ENCODE measurements at places on chromosomes 6 and 20.

GRCh38 chr20:11847827-11848226 is 69.9 kb upstream of the BTBD3 start:
- DNase-seq, result no peak

DNA sequence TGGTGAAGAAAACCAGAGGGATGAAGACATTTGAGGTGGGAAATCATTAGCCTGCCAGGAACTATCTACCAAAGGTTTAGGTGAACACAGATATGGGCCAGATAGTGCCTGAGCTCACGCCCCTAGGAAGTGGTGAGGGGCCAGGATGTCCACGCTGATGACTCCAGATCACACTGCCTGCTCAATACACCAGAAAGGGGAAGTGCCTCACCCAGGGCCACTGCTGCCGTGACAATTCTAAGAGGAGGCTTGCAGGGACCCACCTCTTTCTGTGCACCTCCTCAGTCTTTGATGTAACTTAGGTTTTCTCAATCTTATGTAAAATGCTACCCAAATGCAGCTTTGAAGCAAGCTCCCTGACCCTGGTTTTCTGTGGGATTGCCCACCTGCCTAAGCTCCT is 5.4 kb upstream of the RAB44 start:
- DNase-seq, result no peak

GRCh38 chr20:8740265-8740664 is 328.6 kb upstream of the PLCB4 start:
- no peak for DNase-seq

- DNase-seq, result no peak
Measured at GRCh38 chr6:36110050-36110449, 20.3 kb upstream of the MAPK13 start.

- DNase-seq, result no peak
Measured at GRCh38 chr6:33856655-33857054, 52.9 kb upstream of the MLN start.

- DNase-seq, result no peak
Measured at GRCh38 chr6:155038104-155038503, 43.0 kb downstream of the TIAM2 start.

DNA sequence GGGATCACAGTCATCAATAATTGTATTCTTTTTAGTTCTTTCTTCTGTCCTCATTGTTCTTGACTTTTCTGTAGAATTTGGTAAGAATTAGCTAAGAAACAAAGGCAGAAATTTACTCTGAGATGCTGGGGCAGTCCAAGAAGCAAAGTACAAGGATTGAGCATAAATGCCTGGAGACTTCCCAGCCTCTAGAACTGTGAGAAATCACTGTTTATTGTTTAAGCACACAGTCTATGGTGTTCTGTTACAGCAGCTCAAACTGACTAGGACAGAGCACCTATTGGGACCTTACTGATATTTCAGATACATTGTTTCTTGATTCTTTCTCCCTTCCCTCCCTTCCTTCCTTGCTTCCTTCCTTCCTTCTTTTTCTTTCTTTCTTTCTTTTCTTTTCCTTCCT is 192.7 kb upstream of the SLC35B3 start:
- DNase-seq, result no peak

DNA sequence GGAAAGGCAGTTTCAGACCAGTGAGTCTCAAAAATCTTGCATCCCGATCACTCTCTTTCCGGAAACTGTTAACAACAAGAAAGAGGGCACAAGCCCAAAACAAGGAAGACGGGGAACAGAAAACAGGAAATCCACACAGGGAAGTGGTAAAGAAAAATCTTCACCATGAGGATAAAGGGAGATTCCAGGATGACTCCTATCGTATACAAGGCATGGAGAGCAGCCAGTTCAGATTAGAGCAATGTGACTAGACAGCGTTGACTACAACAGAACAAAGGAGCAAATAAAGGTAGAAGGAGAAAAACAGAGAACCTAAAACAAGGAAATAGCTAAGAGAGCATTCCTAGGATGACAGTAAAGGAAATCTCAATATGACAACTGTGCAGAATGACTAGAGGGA is 26.5 kb downstream of the VNN1 start:
- no peak for DNase-seq

DNA sequence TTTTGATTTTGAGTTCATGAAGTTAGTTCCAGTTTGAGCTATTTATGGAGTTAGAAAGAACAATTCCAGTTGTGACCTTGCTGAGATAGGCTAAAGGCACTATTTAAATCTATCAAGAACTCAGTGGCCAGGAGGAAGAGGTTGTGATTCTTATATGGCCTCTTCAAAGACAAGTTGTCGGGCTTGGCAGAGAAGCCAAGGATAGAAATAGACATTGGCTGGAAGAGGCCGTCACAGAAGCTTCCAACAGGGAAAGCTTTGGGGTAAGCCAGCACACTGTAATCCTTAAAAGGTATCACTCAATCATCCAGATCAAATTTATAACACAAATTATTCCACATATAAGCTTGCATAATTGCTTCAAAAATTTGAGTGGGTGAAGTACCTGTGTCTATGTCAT is 286.1 kb downstream of the SYNE1 start:
- DNase-seq, result no peak

GRCh38 chr20:50813801-50814200 is 18.9 kb downstream of the BCAS4 start:
- no peak for DNase-seq

DNA sequence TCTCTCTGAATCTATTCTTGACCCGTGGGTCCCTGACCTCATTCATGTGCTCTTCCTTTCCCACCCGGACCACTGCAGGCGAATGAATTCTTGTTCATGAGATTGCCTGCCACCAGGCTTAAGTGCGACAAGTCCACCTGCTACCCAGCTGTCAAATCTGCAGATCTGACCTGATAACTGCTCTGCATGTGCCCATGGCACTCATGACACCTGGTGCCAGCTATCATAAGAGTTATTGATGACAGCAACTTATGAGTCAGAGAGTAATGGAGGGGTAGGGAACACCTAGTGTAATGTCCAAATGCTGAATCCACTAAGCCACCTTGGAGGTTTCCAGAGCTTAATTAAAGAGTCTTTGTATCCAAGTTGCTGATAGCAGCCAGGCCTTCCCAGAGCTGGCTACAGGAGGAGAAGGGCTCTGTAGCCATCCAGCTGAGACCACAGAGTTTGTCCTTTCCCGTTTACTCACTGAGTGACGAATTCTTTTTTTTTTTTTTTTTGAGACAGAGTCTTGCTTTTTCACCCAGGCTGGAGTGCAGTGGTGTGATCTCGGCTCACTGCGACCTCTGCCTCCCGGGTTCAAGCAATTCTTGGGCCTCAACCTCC is 17.4 kb downstream of the SHLD1 start:
- DNase-seq, result no peak

DNA sequence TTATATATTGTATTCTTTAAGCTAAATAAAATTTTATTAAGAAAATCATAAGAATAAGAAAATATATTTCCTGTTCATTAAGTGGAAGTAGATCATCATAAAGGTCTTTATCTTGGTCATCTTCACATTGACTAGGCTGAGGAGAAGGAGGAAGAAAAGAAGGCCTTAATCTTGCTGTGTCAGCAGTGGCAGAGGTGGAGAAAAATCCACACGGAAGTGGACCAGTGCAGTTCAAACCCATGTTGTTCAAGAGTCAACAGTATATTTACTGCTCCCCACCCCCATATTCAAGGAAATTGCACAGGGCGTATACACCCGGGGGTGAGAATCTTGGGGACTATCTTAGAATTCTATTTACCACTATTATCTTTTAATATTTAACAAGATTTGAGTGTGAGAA is 178.6 kb upstream of the SCGN start:
- no peak for DNase-seq

GRCh38 chr6:17038316-17038715 is 63.5 kb upstream of the STMND1 start:
- DNase-seq, result no peak

DNA sequence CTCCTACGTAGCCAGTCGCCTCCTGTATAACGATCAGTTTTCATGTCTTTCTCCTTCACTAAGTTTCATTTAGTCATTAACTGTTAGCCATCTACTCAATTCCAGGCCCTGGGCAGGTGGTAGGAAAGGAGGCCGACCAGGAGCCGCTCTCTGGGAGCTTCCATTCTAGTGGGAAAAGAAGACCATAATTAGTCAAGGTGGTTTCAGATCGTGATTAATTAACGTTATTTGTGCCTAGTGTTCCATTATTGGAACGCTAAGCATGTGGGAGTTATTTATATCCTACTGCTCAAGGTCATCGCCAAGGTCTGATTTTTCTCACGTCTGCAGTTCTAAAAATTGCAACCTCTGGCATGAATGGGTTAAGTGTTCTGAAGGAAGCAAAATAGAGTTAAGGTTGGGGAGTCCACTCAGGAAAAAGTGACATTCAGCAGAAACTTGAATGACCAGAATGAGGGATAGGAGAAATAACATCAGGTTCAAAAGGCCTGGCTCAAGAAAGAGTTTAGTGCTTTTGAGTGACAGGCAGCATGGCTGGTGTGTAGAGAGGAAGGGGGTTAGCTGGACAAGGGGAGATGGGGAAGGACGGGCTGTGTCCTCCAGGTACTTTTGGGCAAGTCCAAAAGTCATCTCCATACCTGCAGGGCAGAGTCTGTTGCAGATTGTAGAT is 812 bp downstream of the SLC9A8 start:
- no peak for DNase-seq

GRCh38 chr20:50820515-50821256 is 25.8 kb downstream of the BCAS4 start:
- DNase-seq, result no peak

- DNase-seq, result no peak
Measured at GRCh38 chr6:109927052-109927451, 51.1 kb upstream of the GPR6 start.

- DNase-seq, result no peak
Measured at GRCh38 chr6:104984831-104985230, 27.9 kb downstream of the LIN28B start.

DNA sequence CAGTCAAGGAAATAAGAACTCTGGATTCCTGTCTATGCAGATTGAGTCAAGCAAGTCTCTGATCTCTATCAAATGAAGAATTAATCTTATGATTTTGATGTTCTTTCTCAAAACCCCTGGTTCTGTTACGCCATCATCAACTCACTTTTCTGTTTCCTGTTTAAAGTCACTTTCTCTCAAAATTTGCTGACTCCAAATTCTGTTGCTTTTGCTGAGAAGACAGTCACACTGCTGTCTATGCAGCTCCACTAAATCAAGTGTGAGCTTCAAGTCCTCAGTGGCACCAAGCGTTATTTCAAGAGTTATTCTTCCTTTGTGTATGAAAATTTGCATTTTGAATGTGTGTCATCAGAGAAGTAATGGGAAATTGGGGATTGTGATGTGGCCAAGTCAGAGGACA is 663.3 kb downstream of the KIF16B start:
- DNase-seq, result no peak

DNA sequence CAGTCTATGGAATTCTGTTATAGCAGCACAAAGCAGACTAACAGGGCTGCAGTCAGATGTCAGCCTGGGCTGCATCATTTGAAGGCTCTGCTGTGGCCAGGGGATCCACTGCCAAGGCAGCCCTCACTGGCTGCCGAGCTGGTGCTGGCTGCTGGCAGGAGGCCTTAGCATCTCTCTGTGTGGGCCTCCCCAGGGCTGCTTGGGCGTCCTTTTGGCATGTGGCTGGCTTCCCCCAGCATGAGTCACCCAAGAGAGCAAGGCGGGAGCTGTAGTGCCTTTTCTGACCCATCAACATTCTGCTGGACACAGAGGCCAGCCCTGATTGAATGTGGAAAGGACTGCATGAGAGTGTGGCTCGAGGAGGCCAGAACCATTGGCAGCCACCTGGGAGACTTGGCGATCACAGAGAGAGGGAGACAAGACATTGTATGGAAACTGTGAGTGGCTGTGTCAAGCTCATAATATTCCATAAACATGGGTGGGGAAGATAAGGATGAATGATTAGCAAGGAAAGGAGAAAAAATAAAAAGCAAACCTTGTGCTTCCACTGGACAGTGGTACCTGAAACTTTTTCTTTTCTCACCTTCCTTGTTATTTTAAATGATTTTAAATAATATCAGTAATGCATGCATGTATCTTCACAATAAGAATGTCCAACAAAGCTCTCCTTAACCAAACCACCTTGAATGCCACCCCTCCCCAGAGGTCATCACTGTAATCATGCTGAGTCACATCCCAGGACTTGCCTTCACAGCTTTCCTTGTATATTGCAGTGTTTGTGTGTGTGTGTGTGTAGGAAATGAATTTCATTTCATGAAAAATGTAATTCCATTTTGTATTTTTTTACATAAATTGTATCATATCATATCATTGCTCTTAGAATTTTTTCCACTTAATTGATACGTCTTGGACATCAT is 55.0 kb upstream of the VSX1 start:
- DNase-seq, result peak; percentile 88

GRCh38 chr20:24953621-24954133 is 4.6 kb downstream of the CST7 start:
- DNase-seq, result no peak

- DNase-seq, result no peak
Measured at GRCh38 chr6:47170617-47170947, 128.4 kb upstream of the ADGRF1 start.

- DNase-seq, result no peak
Measured at GRCh38 chr6:121442576-121442975, 7.1 kb downstream of the GJA1 start.
